ENCODE measurements at places on chromosomes 11 and 22.

DNA sequence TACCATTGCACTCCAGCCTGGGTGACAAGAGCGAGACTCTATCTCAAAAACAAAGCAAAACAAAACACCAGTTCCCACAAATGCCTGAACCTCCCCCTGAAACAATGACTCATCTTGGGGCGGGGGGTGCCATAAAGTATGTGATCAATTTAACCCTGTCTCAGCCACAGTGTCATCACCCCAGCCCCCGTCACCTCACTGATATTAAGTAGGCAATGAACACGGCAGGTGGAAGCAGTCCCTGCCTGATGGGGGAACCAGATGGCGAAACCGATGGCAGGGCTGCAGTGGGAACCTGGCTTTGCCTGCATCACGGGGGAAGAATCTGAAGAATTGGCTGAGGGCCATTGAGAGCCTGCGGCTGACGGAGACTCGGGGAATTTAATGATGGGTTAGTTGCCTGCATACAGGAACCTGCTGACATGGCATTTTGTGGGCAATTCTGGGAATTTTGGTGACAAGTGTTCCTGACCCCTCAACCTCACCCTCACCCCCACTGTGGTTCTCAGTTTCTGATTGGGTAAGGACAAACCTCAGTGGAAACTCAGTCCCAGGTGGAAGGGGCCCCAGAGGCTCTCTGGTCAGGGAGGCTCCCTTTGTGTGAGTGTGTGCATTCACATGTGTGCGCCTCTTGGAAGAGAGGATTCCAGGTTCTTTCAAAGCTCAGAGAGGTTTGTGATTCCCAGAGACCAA, 39.1 kb upstream of the SHISAL1 start:
- no peak for DNase-seq

DNA sequence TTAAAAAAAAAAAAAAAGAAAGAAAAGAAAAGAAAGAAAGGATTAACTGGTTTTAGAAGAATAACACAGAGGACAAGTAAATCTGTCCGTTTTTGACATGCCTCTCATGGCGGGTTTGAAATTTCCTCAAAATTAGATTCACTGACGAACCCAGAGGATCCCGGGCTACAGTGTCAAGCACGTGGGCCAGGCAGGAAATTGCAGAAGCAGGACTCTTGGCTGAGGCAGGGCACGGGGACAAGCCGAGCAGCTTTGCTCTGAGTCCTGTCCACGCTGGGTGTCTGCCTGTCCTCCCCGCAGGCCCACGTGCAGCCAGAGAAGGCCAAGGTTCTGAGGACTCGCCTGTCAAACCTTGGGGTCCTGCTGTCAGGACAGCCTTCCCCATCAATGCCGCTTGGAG, 24.7 kb downstream of the GAL start:
- DNase-seq, result no peak

GRCh38 chr22:43013355-43014315, 1.3 kb downstream of the PACSIN2 start:
- peak; percentile 30 for DNase-seq

DNA sequence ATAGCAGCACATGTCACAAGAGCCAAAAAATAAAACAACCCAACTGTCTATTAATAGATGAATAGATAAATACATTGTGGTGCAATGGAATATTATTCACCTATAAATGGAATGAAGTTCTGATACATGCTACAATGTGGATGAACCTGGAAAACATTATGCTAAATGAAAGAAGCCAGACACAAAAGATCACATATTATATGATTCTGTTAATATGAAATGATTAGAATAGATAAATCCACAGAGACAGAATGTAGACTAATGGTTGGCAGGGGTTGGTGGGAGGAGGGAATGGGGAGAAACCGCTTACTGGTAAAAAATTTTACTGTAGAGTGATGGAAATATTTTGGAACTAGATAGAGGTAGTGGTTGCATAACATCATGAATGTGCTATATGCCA, 32.9 kb upstream of the RRM1 start:
- no peak for DNase-seq

DNA sequence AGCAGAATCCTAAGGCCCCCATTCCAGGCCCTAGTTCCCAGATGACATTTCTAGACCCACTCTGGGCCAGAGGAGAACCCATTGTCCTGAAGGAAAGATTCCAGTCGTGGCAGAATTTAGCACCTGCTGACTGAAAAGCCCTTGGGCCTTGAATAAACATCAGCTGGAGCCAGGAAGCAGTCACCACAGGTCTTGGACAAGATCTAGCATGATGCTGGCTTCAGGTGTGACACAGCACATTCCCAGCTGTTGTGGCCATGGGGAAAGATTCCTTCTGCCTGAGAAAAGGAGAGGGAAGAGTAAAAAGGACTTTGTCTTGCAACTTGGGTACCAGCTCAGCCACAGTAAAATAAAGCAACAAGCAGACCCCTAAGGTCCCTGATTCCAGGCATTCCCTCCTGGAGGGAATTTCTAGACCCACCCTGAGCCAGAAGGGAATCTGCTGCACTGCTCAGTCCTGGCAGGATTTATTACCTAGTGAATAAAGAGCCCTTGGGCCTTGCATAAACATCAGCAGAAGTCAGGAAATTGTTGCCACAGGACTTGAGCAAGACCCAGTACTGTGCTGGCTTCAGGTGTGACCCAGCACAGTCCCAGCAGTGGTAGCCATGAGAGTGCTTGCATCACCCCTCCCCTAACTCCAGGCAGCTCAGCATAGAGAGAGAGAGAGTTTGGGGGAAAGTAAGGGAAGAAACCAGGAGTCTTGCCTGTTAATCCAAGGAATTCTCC, 42.5 kb upstream of the PAMR1 start:
- DNase-seq, result no peak

GRCh38 chr11:132101881-132102280, 731.5 kb downstream of the NTM start:
- no peak for DNase-seq

- no peak for DNase-seq
Observed at GRCh38 chr11:120442031-120442430, 69.5 kb upstream of the GRIK4 start.

DNA sequence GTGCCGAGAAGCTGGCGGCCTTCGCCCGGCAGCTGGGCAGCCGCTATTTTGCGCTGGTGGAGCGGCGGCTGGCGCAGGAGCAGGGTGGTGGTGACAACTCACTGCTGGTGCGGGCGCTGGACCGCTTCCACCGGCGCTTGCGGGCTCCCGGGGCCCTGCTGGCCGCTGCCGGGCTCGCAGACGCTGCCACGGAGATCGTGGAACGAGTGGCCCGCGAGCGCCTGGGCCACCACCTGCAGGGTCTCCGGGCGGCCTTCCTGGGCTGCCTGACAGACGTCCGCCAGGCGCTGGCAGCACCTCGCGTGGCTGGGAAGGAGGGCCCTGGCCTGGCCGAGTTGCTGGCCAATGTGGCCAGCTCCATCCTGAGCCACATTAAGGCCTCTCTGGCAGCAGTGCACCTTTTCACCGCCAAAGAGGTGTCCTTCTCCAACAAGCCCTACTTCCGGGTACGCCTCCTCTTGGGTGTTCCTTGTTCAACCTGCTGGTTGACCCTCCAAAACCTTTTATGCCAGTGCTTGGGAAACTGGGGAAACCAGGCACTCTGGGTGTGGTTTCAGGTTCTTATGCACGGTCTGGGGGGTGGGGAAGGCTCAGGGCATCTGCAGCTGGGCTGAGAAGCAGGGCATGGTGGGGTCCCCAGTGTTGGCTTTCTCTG, 3.1 kb upstream of the TM7SF2 start:
- no peak for DNase-seq

GRCh38 chr11:1121331-1121812, 36.4 kb upstream of the MUC5AC start:
- DNase-seq, result no peak

- peak; percentile 69 for DNase-seq
Observed at GRCh38 chr11:123577081-123577598, 77.3 kb downstream of the SCN3B start.

- DNase-seq, result no peak
Observed at GRCh38 chr11:113462830-113463229, 12.4 kb downstream of the DRD2 start.

GRCh38 chr11:44324222-44324621, 14.3 kb upstream of the ALX4 start:
- no peak for DNase-seq

GRCh38 chr11:73372375-73372993, 3.7 kb upstream of the RELT start:
- no peak for DNase-seq

DNA sequence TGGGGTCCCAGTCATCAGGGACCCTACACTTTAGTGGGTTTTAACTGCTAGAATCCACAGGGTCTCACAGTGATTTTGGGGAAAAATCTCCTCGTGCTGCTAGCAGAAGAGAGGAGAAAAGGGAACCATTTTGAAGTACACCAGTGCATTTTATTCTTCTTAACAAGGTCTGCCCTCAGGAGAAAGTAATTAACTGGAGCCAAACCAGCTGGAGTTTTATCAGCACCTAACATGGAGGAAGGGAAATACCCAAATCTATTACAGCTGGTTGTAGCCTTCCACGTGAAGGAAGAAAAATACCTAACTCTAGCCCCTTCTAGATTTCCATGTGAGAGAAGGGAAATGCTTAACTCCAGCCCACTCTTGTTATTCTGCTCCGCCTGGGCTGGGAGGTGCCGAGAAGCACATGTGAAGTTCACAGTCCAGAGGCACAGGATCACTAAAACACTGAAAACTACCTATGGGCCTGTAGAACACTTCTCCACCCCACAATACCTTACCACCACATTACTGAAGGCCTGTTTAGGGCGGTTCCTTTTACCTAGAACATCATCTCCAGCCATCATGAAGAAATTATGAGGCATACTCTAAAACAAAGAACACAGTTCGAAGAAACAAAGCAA, 31.3 kb upstream of the TEAD1 start:
- DNase-seq, result no peak

DNA sequence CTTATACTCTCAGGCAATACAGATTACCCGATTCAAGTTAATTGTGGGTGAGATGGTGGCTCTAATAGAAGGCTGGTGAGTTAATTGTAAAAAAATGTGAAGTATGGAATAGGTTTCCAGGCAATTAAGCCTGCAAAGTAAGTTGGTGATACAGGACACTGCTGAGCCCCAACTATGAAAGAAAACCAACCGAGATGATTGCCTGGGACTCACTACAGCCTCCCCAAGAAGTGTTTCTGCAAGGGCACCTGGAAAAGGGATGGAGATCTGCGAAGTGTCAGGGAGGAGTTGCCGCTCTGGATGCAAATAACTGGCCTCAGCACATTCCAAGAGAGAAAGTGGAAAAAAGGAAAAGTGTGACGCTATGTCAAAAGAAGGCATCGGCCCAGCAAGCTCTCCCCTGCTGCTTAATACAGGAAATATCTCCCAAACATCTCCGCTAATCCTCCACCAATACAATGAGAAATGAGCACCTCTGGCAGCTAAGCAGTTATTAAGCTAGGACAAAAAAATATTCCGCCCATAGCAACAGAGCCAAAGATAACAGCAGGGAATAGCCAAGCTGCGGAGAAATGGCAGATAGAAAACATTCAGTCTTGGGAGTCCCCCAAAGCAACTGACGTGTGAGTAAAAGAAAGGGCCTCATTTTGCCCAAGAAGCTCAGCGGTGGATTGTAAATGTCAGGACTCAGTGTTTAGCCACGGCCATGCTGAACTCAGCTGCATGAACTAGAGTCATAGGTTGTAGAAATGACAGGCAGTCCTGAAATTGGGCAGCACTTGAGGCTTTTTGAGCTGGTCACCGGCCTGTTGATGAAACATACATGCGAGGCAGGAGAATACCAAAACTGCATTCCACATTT, 133.7 kb downstream of the SNX19 start:
- DNase-seq, result no peak

DNA sequence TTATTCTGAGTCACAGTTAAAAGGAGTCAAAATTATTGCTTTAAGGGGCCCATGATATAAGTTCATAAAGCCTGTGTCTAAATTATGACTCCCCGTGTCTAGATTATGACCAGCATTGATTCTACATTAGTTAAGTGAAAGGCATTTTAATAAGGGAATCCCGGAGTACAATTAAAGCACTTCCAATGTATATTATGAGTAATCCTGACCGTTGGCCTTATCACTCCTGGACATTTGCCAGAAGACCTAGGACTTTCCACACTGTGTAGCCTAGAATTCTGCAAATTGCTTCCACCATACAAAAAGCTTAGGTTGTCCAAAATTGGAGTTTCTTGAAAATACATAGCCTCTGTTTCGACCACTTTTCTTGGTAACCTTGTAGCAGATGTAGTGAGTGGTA, 1292.6 kb downstream of the LRRC4C start:
- no peak for DNase-seq

DNA sequence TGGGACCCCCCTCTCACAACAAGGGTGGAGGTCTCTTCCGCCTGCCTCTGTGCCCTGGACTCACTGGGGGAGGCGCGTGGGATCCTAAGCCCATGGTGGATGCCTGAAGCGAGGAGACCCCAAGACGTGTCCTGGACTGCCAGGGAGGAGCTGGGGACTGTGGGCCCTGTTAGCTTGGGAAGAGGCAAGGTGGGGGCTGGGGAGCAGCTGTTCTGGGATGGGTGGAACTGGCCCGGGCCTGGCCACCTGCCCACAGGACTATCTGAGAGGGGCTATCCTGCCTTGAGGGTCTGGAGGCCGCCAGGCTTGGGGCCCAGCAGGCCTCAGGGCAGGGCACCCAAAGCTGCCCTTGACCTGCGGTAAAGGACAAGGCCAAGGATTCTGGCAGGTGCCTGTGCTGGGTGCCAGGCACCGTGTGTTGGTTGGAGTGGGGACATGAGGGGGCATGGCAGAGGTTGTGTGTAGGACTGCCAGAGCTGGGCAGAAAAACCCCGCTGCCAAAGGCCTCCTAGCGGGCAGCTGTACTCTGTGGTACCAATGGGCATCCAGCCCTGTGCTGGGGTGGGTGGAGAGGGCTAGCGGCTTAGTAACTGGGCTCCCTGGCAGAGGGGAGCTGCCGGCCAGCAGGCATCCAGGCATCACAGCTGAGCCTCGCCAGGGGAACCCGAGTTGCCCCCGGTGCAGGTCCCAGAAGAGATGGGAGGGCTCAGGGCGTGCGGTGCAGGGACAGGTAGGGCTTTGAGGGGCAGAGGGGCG, 670 bp downstream of the LSP1 start:
- DNase-seq, result peak; percentile 50

DNA sequence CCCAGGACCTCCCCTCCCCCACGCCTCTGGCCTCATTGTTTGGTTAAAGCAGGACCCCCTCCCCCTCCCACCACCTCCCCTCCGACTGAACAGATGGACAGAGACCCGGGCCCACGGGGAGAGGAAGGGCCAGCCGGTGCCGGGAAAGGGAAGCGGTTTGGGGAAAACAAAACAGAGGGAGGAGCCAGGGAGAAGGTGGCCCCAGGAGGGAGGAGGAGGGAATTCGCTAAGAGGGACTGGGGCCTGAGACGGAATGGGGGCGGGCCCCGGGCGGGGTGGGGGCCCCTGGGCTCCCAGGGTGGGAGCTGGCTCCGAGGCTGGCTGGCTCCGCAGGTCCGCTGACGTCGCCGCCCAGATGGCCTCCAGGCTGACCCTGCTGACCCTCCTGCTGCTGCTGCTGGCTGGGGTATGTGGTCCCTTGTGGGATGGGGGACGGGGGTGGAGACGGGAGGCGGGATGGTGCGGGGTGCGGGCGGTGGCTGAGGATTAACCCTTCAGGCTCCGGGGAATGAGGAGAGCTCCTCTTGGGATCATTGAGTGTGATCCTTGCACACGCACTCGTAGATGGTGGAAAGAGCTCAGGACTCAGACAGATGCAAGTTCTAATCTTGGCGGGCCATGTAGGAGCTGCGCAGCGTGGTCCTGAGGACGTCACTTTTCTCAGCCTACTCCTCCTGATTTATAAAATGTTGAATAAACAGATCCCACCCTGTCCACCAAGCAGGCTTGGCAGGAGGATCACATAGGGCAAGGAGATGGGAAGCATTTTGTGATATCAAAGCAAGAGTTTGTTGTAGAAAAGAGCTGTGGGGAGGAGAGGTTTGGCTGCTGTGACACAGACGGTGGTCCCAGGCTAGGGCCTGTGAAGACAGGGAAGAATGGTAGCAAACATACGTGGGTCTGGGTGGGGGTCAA, 688 bp downstream of the SERPING1 start:
- no peak for DNase-seq

All from memory B cell (primary cell).